ENCODE measurements at places on chromosomes 1 and 21. TPM values are rescaled to one million over a fixed set of nuclear protein-coding genes. Genes with fewer than 3 reads are reported as not detected.

DNA sequence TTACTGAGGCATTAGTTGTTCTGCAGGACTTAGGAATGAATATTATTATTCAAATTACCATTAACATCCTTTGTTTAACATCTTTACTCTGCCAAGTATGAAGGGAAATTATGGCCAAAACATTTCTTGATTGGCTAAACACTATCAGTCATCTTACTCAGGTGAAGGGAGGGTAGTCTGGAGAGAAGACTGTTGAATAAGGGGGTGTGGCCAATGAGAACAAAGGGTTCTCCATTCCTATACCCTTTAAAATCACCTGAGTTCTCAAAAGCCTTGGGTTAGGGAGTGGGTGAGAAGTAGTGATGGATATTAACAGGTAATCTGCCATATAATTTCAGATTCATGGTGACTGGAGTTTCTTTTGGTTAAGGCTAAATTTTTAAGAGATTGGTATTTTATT, 19.3 kb downstream of the CRYZL1 start:
- H3K27me3 ChIP-seq, result no peaks in the 10 kb centered on the region
- H3K4me3 ChIP-seq, result no peak overlapping the region
- H3K4me1 ChIP-seq, result no peaks in the 10 kb centered on the region
- DNase-seq, result no peak

- H3K4me3 ChIP-seq, result no peak overlapping the region
- H3K27ac ChIP-seq, result no peak overlapping the region
- H3K36me3 ChIP-seq, result peaks cover 5% of the 10 kb centered on the region
- DNase-seq, result no peak
These were observed 12.9 kb downstream of the MOV10 start for GRCh38 chr1:112687361-112687760.

DNA sequence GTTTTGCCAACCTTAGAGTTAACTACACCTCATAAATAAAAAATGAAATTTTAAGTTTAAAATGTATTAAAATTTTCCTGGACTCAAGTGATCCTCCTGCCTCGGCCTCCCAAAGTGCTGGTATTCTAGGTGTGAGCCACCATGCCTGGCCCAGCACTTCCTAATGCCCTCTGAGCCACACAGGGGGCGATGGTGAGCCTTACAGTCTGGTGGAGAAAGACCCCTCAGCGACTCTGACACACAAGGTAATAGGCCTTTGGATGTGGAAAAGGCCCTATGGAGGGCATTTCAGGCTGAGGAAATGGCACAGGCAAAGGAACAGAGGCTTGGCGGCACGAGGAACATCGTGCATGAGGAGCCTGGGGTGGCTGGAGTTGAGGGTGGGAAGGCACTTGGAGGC, 6.7 kb downstream of the CITED4 start:
- H3K4me1 ChIP-seq, result no peaks in the 10 kb centered on the region
- H3K36me3 ChIP-seq, result no peaks in the 10 kb centered on the region
- no peak overlapping the region for H3K4me3 ChIP-seq
- peaks cover 2% of the 10 kb centered on the region for H3K27me3 ChIP-seq
- DNase-seq, result no peak
- no peak overlapping the region for H3K27ac ChIP-seq

GRCh38 chr1:91617285-91617765, 116.7 kb downstream of the CDC7 start:
- no peaks in the 10 kb centered on the region for H3K36me3 ChIP-seq
- no peak overlapping the region for H3K4me3 ChIP-seq
- no peak for DNase-seq
- H3K27ac ChIP-seq, result no peak overlapping the region

DNA sequence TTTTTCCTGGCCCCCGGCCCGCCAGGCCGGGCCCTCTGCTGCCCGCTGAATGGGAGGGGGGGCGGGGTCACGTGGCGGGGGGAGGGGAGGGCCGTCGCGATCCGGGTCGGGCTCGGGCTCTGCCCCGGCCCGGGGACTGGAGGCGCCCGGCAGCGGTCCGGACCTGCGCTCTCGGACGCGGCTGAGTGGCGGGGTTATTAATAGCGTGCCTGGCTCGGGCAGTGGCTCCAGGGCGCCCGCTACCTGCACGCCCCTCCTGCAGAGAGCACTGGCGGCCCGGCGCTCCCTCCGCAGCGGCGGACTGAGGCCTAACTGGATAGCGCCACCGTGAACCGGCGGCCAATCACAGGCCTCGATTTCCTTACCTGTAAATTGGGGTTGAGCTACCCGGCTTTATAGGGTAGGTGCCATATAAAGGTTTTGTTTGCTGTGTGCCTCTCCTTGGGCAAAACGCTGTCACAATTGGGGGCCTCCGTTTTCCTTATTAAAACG, 28.1 kb downstream of the AHDC1 start:
- H3K4me1 ChIP-seq, result peaks cover 53% of the 10 kb centered on the region
- H3K36me3 ChIP-seq, result no peaks in the 10 kb centered on the region
- peak; percentile 46 for DNase-seq
- H3K27ac ChIP-seq, result peak overlapping the region; percentile 70
- peak overlapping the region; percentile 46 for H3K4me3 ChIP-seq

- H3K27ac ChIP-seq, result no peak overlapping the region
- no peaks in the 10 kb centered on the region for H3K36me3 ChIP-seq
- peak; percentile 41 for DNase-seq
- no peaks in the 10 kb centered on the region for H3K27me3 ChIP-seq
- peaks cover 34% of the 10 kb centered on the region for H3K4me1 ChIP-seq
These were observed 9.3 kb upstream of the CCN1 start for GRCh38 chr1:85571181-85571759.

Gene BARHL2
- not detected for total RNA-seq

DNA sequence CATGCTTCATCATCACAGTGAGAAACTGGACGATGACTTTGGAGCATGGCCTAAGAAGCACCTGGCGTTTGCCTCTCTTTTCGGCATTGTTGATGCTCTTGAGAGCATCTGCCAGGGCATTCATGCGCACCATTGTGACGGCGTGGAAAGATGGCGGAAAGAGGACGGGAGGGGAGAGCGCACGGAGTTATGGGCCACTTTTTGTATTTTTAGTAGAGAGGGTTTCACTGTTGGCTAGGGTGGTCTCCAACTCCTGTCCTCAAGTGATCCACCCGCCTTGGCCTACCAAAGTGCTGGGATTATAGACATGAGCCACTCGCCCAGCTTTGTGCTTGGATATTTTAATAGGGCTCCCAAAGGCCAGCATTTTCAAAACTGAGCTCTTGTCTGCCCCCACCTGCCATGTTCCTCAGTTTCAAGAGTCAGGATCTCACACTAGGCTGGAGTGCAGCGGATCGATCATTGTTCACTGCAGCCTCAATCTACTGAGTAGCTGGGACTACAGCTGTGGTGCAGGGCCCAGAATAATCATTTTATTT, 5.3 kb downstream of the RPS8 start:
- H3K36me3 ChIP-seq, result peaks cover 22% of the 10 kb centered on the region
- no peak overlapping the region for H3K27ac ChIP-seq
- H3K4me3 ChIP-seq, result no peak overlapping the region

Gene OR2L3
- total RNA-seq, result not detected

- DNase-seq, result peak; percentile 64
- H3K4me1 ChIP-seq, result peaks cover 13% of the 10 kb centered on the region
- no peaks in the 10 kb centered on the region for H3K36me3 ChIP-seq
- H3K27ac ChIP-seq, result peak overlapping the region; percentile 14
These were observed 97.7 kb upstream of the JUN start for GRCh38 chr1:58881471-58881994.

All from fibroblast of lung (primary cell).